ENCODE measurements at places on chromosomes 4 and X.

DNA sequence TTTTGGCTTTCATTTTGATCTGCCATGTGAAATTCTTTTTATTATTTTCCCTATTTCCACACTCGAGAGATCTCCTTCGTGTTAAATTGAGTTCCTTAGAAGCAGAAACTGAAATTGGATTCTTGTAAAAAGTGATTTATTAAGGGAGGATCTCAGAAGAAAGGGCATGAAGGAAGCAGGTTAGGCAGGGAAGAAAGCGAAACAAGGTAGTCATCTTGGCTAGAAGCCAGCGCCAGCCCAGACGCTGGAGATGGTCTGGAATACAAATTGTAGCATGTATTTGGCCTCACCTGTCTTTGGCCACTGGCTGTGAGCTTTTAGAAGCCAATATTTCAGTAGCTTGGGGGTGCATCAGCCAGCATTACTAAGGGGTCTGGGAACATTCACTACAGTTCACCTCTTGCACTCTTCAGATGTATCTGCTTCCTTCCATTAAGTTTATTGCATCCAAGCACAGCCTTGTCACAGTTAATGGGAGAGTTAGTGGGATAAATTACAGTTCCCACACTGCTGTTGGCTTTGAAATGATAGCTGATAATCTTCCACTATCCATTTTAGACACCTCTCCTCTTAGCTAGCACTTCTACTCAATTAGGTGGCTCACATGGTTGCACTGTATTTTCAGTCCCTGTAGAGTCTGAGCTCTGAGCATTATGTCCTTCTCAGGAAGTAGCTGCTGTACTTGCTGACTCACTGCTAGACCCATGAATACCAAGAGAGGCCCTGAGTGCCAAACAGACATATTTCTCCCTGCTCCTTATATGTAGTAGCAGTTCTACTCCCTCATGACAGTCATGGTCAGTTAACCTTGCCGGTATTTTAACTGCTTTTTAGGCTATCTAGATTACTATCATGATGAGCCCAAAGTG is 14.6 kb downstream of the GRXCR1 start:
- DNase-seq, result no peak

DNA sequence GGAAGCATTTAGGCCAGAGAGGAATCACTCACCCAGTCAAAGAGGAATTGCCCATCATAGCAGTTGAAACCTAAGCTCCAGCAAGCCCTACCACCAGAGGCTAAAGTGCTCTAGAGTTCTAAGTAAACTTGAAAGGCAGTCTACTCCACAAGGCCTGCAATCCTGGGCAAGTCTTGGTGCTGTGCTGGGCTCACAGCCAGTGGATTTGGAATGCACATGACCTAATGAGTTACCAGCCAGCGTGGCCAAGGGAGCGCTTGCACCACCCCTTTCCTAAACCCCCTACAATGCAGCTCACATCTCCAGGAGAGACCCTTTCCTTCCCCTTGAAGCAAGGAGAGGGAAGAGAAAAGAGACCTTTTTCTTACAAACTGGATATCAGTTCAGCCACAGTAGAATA is 445.7 kb downstream of the GASK1B start:
- DNase-seq, result no peak

GRCh38 chr4:42586775-42587174 is 70.1 kb downstream of the ATP8A1 start:
- DNase-seq, result no peak

- DNase-seq, result no peak
These were observed 75.8 kb downstream of the ATG4A start for GRCh38 chrX:108167211-108167872.

- DNase-seq, result no peak
These were observed 87.3 kb upstream of the ZNF81 start for GRCh38 chrX:47749185-47749967.

DNA sequence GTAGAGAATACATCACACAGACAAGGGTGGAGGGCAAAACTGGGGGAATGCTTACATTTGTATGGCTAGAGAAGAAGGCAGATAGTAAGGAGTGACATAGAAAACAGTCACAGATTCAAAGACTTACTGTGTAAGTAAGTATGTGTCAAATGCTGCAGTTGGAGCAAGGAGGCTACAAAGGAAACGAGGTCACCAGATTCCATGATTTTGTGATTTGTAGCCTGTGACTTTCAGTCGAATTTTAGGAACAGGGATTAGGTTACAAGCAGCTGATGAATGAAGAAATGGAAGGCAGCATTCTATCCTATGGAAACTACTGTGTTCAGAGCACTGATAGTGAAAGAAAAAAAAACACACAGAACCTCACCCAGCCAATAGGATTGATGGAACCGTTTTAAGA is 407.9 kb downstream of the IL15 start:
- no peak for DNase-seq

DNA sequence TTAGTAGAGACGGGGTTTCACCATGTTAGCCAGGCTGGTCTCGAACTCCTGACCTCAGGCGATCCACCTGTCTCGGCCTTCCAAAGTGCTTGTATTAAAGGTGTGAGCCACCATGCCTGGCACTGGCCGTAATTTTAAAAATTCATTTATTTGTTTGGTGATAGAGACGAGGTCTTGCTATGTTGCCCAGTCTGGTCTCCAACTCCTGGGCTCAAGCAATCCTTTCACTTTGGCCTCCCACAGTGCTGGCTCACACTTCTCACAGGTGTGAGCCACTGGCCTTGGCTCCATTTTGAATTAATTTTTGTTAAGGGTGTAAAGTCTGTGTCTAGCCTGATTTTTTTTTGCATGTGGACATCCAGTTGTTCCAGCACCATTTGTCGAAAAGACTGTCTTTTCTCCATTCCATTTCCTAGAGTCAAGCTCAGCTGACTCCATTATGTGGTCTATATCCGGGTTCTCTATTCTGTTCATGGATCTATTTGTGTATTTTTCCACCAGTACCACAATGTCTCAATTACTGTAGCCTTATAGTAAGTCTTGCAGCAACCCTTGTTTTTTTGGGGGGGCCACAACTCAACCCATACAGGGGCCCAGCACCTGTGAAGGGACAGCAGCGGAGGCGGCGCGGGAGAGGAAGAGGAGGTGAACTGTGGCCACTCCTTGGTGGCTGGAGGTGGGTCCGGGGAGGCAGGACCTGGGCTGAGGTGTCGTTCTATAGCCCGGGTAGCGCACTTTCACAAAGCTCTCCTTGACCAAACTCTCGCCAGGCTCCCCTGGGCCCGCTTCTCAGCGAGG is 1.5 kb upstream of the NSD2 start:
- DNase-seq, result no peak

DNA sequence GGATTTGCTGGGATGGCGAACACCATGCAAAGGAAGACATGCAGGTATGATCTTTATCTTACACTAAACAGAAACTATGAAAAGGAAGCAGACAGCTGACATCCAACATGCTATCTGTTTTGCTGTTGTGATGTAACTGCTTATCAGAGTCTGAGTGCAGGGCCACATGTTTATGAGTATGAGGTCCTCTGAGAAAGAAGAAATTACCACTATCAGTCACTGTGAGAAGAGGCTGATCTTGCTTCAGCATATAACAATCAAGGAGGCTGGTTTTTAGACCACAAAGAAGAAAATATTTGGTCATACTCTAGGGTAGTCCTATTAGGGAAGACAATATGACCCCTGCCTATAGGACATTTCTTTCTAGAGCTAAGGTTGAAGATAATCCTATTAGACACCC is 18.5 kb downstream of the CLGN start:
- no peak for DNase-seq

DNA sequence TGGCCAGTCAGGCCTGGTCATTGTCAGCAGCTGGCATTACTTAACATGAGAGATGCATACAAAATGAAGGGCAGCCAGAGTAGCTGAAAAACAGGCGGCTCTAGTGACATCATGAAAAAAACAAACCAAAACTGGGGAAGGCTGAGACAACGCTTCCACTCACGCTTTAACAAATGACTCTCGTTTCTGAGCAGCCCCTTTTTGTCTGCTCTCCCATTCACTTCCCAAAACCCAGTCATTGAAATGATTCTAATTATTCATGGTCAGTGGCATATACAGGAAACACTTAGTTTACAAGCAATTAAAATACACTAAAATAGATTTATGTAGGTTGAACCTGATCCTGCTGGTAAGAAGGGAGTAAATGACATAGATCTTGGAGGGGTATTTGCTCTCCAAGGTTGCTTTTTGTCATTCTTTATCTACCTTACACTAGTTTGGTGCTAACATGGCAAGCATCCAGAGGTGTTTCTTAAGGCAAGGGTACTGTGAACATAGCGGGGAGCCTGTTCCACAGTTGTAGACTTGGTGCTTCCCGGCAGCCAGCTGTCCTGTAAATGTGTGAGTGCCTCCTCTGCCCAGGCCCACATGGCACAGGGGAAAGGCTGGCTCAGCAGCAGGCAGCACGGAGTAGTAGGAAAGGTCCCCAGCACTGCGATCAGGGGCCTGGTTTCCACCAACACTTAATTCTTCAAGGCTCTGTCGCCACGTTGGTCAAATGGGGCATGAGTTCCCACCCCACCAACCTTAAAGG is 61.2 kb upstream of the CITED1 start:
- DNase-seq, result no peak

DNA sequence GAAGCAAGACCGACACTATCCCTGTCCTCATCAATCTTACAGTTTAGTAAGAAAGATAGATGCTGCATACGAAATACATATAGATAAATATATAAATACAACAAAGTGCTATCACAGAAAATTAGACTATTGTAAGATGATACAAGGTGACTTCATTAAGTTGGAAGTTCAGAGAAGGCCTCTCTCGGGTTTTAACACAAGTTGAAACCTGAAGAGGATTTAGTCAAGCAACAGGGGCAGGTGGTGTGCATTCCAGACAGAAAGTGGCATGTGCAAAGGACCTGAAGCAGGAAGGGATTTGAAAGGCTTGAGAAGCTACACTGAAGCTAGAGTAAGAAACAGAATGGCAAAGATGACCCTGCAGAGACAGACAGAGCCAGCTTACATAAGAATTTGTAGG is 36.5 kb downstream of the USP46 start:
- DNase-seq, result no peak

- DNase-seq, result no peak
These were observed 814.2 kb upstream of the PABPC4L start for GRCh38 chr4:135015771-135016170.

- no peak for DNase-seq
These were observed 700.4 kb downstream of the FSTL5 start for GRCh38 chr4:161463436-161463835.

DNA sequence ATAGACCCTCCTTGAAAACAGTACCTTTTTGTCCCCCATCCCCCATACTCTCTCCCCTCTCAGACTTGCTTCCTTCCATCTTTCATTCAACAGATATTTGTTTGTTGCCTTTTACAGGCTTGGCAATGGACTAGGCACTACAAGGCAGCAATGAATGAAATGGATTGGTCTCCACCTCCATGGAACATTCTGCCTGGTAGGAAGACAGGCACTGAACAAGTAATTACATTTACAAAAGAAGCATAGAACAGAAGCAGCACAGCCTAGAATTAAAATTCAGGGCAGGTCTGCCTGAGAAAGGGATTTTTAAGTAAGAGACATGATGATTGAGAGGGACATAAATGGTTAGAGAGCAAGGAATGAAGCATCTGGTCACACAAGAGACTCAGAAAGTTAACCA is 346.1 kb downstream of the GRXCR1 start:
- DNase-seq, result no peak

GRCh38 chrX:22952010-22952409 is 47.8 kb upstream of the DDX53 start:
- no peak for DNase-seq

DNA sequence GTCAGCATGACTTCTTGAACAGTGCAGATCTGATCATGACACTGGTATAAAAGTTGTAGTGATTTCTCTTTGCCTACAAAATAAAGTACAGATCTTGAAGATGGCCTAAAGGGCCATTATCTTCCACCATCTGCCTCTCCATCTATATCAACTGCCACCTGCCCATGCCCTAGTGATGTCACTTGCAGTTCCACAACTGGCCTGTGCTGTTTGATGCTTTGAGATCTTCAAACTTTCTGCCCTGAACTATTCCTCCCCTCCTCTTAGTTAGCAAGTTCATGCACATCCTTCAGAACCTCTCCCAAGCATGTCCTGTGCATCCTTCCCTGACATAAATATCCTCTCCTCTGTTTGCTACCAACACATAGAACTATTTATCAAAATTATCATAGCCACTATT is 217.0 kb downstream of the SOWAHB start:
- no peak for DNase-seq

All from activated CD8-positive, alpha-beta memory T cell treated with anti-CD3 and anti-CD28 coated beads, Interleukin-2, amount 50 U/mL, for 4 hours (primary cell).